ENCODE measurements at places on chromosomes 2 and 18. TPM values are rescaled to one million over a fixed set of nuclear protein-coding genes. Genes with fewer than 3 reads are reported as not detected.
A peak's percentile ranks its signal among the peaks of the same experiment; 100 is the strongest.

Gene FAP
- total RNA-seq = 6.9 TPM

Gene AP1S3
- 15.0 TPM for total RNA-seq

DNA sequence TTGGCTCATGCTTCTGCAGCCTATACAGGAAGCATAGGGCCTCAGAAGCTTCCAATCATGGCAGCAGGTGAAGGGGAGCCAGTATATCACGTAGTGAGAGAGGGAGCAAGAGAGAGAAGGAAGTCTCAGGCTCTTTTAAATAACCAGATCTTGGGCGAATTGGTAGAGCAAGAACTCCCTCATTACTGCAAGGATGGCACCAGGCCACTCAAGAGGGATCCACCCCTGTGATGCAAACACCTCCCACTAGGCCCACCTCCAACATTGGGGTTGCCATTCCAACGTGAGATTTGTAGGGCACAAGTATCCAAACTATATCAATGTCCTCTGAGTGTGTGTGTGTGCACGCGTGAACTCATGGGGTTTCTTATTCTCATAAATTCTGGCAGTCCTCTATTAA, 37.6 kb upstream of the RMP24 start:
- no peak for DNase-seq

- DNase-seq = peak; percentile 68
Observed at GRCh38 chr2:101341901-101342624, 33.6 kb upstream of the RNF149 start.

- DNase-seq = no peak
Observed at GRCh38 chr2:154886316-154886715, 187.8 kb downstream of the KCNJ3 start.

All from Daoy (cell line).